ENCODE measurements at places on chromosomes 2 and 18.

- no peak for DNase-seq
Measured at GRCh38 chr2:8551622-8552074, 130.2 kb upstream of the ID2 start.

GRCh38 chr18:72075040-72075439 lies 469.1 kb downstream of the CBLN2 start:
- DNase-seq: no peak

DNA sequence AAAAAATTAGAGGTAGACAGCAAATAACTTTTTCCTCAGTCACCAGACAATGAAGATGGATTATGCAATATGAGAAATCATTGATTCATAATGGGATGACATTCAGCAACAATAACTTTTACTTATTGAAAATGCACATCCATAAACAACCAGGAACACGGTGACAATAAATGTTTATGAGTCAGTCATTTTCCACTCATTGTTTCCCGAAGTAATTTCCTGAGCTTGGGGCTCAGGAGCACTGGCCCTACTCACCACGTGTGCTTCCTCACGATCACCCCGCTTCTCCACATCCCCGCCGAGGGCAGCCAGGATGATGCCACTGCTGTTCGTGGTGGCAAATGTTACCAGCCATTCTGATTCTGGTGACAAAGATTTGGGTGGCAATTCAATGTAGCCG lies 156.3 kb downstream of the LAMA1 start:
- no peak for DNase-seq

- DNase-seq: no peak
Measured at GRCh38 chr2:151261977-151262291, 271 bp upstream of the RBM43 start.

- no peak for DNase-seq
Measured at GRCh38 chr2:195508139-195508455, 148.9 kb upstream of the SLC39A10 start.

DNA sequence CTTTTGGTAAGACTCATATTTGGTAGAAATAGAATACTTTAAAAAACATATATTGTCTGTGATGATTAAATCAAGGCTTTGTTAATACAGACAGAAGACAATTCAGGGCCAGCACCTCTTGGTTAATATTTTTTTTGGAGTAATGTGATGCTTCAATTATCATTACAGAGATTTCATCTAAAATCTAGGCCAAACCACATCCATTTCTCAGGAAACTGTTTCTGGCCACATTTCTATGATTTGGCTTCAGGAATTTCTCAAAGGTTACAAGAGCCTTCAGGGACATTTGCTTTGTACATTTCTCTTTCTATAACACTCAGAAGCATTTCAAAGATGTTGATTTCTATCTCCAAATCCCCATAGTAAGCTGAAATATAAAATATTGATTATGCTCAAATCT lies 614.9 kb downstream of the LRP1B start:
- no peak for DNase-seq

GRCh38 chr2:232333361-232334135 lies 45.0 kb upstream of the ALPP start:
- DNase-seq: no peak

DNA sequence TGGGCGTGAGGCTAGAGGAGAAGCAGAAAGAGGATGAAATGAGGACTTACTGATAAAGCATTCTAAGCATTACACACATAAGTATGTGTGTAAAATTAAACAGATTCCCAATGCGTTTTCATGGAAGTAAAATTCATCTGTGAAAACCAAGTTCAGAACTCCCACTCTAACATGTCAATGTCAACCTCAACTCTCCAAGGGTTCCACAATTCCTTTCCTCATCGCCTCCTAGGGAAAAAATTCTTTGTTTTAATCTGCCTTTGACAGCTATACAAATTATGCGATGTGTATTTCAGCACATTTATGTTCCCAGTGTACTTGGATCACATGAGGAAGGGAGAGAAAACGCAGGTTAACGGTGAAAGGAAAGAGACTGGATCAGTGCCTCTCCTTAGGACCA lies 76.6 kb downstream of the CLIP4 start:
- no peak for DNase-seq

GRCh38 chr2:204665207-204665606 lies 119.9 kb downstream of the PARD3B start:
- no peak for DNase-seq

GRCh38 chr2:27856386-27856785 lies 33.8 kb downstream of the RBKS start:
- no peak for DNase-seq

- peak; percentile 77 for DNase-seq
Measured at GRCh38 chr2:136118819-136119716, 1.1 kb upstream of the CXCR4 start.

DNA sequence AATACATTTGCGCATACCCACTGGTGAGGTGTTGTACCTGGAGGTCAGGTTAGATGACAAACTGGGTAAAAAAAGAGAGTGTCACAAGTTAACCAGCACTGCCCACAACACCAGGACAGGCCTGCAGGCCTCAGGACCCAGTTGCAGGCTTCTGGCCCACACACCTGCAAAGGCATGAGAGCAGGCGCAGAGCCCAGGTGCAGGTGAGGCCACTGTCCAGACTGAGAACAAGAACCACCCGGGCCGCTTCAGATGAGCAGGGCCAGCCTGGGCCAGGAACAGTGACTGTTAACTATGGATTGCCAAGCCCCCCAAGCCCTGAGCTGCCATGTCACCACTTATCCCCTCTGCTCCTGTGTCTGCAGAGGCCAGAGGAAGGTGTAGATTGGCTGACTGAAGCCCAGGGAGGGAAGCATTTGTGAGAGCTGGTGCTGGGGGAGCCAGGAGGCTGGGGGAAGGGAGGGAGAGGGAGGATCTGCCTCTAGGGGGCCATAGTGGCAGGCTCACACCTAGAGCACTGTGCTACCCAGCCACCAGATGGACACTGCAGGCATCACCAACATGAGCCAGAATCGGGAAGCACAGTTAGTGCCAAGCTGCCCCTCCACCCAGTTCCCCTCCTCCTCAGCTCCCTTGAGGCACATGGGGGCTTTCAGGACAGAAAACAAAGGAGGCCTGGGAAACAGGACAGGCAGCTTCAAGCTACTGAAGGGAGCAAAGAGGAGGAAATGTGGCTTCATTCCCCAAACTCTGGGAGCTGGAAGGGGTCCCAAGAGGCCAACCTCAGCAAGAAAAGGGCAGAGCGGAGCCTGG lies 35.4 kb downstream of the SFXN5 start:
- DNase-seq: no peak

GRCh38 chr18:2415656-2416055 lies 155.6 kb downstream of the METTL4 start:
- no peak for DNase-seq

DNA sequence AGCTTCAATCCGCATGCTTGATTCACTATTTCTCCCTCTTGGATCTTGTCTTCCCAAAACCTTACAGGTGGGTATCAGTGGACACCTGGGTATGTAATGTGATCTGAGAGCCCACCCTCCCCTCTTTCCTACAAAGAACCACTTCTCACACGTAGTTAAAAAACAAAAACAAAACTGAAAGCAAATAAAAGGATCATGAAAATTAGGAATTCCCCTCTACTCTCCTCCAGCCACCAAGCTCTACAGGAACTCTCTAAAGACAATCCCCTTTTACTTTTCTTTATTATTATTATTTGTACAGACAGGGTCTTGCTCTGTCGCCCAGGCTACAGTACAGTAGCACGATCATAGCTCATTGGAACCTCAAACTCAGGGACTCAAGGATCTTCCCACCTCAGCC lies 40.8 kb upstream of the MYO1B start:
- DNase-seq: peak; percentile 69

DNA sequence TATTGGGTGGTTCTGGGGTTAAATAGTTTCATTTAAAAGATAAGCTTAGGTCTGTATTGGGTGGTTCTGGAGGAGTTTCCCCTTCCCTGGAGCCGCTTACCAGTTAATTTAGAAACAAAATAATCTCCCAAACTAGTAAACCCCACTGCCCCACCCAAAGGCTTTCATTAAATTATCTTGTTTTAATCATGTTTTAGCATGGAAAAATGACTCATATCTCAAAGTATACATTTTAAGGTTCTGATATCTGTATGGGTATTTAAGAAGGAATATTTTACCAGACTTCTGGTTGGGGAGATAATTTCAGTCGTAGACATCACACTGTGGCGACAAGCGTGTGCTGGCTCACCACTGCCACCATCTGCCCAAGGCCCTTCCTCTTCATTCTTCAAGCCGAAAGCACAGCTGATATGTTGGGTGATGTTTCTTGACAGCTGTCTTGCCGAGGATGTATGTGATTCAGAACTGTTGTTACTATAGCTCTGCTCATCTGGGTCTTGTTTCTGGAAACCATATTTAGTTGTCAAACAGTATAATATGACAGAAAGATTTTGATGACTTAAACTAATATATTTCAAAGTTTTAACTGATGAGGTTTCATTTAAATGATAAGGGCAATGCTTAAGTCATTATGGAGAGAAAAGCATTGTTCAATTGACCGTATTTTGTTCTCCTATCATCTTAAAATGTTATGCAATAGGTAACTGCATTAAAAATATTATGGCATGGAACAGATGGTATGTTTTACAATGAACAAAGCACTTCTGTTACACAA lies 5.1 kb downstream of the FIGLA start:
- DNase-seq: peak; percentile 66

- no peak for DNase-seq
Measured at GRCh38 chr18:47949202-47949601, 18.7 kb upstream of the SMAD2 start.

DNA sequence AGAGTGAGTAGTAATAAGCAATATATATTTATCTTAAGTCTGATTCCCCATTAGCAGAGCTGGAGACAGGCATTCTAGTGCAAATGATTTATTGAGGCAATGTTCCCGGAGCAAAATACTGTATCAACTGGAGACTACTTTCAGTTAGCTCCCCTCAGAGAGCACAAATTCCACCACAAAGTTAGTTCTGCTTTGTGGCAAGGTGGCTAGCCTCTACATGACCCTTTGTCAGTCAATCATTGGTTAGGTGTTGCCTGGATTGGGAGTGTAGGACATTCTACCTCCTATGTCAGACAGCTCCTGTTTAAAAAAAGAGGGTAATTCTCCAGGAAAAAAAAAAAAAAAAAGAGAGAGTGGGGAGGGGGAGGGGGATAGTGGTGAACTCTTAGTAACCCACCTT lies 402.2 kb downstream of the NR4A2 start:
- no peak for DNase-seq

GRCh38 chr2:67329951-67330350 lies 67.2 kb upstream of the ETAA1 start:
- no peak for DNase-seq

- DNase-seq: no peak
Measured at GRCh38 chr2:235217846-235218245, 266.0 kb downstream of the SH3BP4 start.

- peak; percentile 70 for DNase-seq
Measured at GRCh38 chr18:2337552-2338141, 233.7 kb downstream of the METTL4 start.

DNA sequence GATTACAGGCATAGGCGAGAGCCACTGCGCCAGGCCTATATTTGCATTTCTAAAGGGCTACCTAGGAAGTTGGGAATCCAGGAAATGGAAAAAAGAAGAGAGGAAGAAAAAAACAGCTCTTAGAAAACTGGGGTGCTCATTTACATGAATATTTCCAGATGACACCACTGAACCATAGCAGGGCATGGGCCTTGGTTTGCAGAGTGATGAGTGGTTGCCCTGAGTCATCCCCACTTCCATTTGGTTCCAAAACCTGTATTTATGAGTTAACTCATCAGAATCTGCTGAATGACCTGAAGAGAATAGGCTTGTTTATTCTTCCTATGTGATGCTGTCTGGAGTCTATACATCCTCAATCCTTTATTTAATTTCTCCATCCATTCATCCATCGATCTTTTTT lies 36.2 kb downstream of the EHD3 start:
- DNase-seq: no peak

- DNase-seq: peak; percentile 71
Measured at GRCh38 chr18:24176727-24177416, 38.0 kb downstream of the CABYR start.
